CD8-positive, alpha-beta memory T cell (primary cell): ENCODE measurements at places on chromosomes 6 and 20. TPM values are rescaled to one million over a fixed set of nuclear protein-coding genes. Genes with fewer than 3 reads are reported as not detected.

GRCh38 chr6:156687789-156688619, 89.2 kb upstream of the ARID1B start:
- no peak for DNase-seq
- H3K4me3 ChIP-seq, result peak overlapping the region; percentile 79
- H3K27ac ChIP-seq, result peak overlapping the region; percentile 39

DNA sequence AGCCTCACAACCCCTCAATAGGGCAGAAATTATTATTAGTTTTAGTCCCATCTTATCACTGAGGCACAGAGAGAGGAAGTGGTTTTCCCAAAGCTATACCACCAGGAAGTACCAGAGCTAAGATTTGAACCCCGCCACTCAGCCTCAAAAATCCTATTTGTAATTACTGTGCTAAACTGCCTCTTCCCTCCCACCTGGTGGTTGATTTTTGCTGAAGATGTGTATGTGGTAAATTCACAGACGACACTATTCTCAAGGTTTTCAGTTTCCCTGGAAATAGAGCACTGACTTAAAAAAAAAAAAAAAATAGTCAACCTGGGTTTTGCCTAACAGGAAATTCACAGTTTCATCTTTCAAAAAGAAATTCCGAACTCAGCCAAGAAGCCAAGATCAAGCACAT, 57.9 kb downstream of the TSHZ2 start:
- H3K4me3 ChIP-seq, result no peak overlapping the region
- no peaks in the 10 kb centered on the region for H3K27me3 ChIP-seq
- no peak overlapping the region for H3K27ac ChIP-seq
- no peaks in the 10 kb centered on the region for H3K36me3 ChIP-seq

DNA sequence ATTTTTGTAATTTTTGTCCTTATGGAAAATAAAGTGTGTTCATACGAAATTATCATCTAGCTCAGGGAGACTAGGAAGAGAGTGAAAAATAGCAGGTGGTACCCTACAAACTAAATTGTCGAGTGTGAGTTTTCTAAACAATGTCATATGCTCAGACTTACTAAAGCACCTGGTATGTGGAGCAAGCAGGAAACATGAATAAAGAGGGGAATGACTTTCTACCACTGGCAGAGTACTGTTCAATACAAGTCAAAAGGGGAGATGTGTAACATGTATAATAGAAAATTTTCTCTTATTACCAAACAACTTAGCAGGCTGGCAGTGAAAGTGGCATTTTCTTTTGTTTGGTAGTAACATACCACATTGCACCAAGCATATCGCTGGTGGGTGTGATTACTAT, 36.1 kb downstream of the CTNNBL1 start:
- H3K27ac ChIP-seq, result no peak overlapping the region
- H3K4me3 ChIP-seq, result no peak overlapping the region
- H3K27me3 ChIP-seq, result no peaks in the 10 kb centered on the region
- peaks cover 6% of the 10 kb centered on the region for H3K36me3 ChIP-seq

DNA sequence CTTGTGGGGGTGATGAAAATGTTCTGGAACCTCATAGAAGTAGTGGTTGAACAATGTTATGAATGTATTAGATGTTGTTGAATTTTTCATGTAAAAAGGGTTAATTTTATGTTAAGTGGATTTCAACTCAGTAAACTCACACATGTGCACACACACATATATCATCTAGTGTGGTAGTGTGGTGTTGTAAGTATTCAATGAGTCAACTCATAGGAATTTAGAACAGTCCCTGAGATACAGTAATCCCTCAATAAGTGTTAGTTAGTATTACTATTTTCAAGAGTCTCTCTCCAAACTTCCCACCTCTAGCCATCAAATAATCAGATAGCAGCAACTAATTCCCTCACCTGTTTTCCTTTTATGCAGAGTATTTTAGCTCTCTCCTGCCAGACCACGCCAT, 563.1 kb upstream of the JARID2 start:
- H3K4me3 ChIP-seq, result no peak overlapping the region
- no peaks in the 10 kb centered on the region for H3K36me3 ChIP-seq
- no peak overlapping the region for H3K27ac ChIP-seq
- H3K27me3 ChIP-seq, result no peaks in the 10 kb centered on the region
- no peak for DNase-seq

The FAM209A gene
- 0.33 TPM for polyA plus RNA-seq

The MDFI gene
- polyA plus RNA-seq, result not detected

DNA sequence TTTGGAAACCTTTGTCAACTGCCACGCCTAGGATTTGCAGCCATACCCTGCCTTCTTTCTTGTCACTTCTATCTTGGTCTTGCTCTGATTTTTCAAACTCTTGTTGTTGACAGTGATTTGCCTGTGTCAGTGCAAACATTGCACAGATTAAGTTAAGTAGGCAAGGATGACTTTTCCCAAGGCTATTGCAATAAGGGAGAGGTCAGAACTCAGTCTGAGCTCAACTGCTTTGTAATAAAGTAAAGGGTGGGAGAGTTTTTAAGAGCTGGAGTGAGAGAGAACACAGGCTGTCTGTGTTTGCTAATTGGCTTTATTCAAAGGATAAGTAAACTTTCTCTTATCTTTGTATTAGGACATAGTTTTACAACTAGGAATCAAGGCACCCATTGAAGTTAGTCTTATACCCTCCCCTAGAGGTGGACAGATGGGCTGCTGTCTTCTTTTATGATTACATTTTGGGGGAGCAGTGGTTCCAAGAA, 448.6 kb downstream of the PHF3 start:
- no peak overlapping the region for H3K4me3 ChIP-seq
- no peaks in the 10 kb centered on the region for H3K36me3 ChIP-seq
- no peak overlapping the region for H3K27ac ChIP-seq
- DNase-seq, result no peak
- no peaks in the 10 kb centered on the region for H3K4me1 ChIP-seq
- H3K27me3 ChIP-seq, result no peaks in the 10 kb centered on the region

The GSTA4 gene
- polyA plus RNA-seq, result 4.6 TPM

- no peak for DNase-seq
- H3K4me3 ChIP-seq, result no peak overlapping the region
- H3K4me1 ChIP-seq, result no peaks in the 10 kb centered on the region
These were observed 28.9 kb downstream of the IRAK1BP1 start for GRCh38 chr6:78896227-78896626.

The CRYBG1 gene
- polyA plus RNA-seq, result 19.4 TPM

DNA sequence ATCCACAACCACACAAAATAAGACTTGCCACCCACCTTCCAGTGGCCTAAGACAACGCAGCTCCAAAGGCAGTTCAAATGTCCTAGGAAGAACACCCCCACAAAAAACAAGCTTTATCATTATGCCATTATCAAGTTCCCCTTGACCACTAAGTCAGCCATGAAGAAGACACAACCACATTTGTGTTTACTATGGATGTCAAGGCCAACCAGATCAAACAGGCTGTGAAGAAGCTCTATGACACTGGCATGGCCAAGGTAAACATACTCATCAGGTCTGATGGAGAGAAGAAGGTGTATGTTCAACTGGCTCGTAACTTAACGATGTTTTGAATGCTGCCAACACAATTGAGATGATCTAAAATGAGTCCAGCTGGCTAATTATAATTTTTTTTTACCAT, 26.1 kb downstream of the SEC63 start:
- H3K27ac ChIP-seq, result no peak overlapping the region
- H3K36me3 ChIP-seq, result no peaks in the 10 kb centered on the region
- no peak for DNase-seq
- no peaks in the 10 kb centered on the region for H3K4me1 ChIP-seq

The TUBB2B gene
- polyA plus RNA-seq, result 0.59 TPM
